ENCODE measurements at places on chromosomes 11 and 22.

DNA sequence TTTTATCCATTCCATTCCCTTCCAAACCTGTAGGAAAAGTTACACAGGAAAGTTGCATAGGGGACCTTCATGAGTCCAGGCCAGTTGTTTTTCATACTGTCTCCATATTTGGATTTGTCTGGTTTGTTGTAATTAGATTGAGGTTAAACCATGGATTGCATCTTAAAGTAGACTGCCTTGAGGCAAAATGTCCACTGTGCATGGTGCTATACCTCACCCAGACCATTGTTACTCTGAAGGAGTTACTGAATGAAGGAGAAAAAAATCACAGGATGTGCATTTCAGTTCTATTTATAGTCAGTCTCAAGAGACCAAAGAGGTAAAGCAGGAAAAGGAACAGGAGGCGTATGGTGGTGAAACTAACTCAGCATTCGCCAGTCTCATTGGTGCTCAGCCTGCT lies 29.6 kb upstream of the L3MBTL2 start:
- DNase-seq: no peak

GRCh38 chr11:38416141-38416540 lies 1818.1 kb upstream of the RAG2 start:
- no peak for DNase-seq

DNA sequence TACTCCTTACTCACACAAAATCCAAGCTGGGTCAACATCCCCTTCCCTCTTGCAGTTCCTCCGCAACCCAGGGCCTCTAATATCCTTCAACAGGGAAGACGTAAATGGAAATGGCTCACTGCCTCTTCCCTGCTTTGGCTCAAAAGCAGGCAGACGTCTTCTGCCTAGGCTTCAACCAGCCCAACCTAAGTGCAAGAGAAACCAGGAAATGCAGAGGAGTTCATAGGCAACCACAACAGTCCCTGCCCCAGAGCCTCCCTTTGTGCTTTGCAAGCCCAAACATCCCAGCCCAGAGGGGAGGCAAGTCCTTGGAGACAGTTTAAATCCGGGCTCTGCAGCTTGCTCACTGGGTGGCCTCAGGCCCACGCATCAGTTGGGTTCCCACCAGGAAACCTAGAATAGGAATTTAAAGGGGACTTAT lies 33.3 kb downstream of the CD6 start:
- no peak for DNase-seq

GRCh38 chr11:13939961-13940906 lies 22.3 kb upstream of the SPON1 start:
- DNase-seq: no peak

- no peak for DNase-seq
Measured at GRCh38 chr22:24324137-24324536, 53.5 kb downstream of the SPECC1L start.

DNA sequence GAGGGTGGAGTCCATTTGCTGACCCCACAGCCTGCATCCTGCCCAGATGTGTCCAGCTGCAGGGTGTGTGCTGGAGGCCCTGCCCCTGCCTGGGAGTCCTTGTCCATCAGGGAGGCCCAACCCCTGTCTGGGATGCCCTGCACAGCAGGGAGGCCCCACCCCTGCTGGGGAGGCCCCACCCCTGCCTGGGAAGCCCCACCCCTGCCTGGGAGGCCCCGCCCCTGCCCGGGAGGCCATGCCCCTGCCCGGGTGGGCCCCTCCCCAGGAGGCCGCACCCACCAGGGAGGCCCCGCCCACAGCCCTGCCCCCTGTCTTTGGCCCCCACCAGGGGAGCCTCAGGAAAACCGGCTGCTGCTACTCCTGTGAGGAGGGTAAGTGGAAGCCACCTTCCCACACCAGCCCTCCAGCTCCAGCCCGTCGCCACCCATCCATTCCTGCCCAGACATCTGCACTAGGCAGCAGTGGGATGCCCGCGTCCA lies 37.2 kb downstream of the MUC5B start:
- no peak for DNase-seq

GRCh38 chr11:45892856-45893255 lies 7.4 kb downstream of the MAPK8IP1 start:
- no peak for DNase-seq

GRCh38 chr22:39431216-39431801 lies 25.5 kb upstream of the MGAT3 start:
- DNase-seq: no peak

- no peak for DNase-seq
Measured at GRCh38 chr11:11960687-11961086, 47.7 kb downstream of the DKK3 start.

GRCh38 chr22:37276776-37277175 lies 5.5 kb upstream of the CYTH4 start:
- no peak for DNase-seq

DNA sequence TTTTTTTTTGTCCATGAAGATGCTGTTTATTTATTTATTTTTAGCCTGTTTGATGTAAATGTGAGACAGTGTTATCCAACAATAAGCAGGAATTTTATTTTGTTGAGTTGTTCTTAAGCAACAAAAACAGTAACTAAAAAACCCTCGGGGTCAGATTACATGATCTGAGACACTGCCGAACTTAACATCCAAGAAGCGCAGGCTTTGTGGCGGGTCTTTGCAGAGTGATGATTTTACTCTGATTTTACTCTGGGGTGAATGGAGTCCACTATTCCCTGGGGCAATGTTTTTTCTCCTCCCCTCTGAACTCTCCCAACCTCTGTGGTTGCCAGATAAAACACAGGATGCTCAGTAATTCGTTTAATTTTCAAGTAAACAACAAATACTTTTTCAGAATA lies 450.1 kb upstream of the B3GAT1 start:
- no peak for DNase-seq

GRCh38 chr11:130545449-130546072 lies 97.1 kb downstream of the ADAMTS15 start:
- DNase-seq: no peak

- no peak for DNase-seq
Measured at GRCh38 chr11:35235157-35235468, 96.1 kb downstream of the CD44 start.

- DNase-seq: no peak
Measured at GRCh38 chr11:116690611-116691010, 82.2 kb downstream of the BUD13 start.

DNA sequence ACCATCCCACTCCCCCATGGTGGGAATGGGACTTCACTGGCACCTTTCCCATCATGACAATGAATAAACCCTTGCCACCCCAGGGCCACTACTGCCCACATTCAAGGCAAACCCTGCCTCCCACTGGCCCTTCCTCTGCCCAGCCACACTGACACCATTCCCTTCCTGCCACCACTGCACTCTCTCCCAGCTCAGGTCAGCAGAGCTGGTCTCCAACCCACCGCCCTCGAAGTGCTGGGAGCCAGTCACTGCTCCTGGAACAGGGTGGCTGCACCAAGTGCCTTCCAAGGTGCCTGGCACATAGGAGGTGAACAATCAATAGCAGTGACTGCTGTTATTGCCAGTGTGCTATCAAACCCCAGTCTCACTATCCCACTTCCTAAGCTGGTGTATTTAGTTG lies 27.1 kb downstream of the PRDM10 start:
- DNase-seq: no peak

DNA sequence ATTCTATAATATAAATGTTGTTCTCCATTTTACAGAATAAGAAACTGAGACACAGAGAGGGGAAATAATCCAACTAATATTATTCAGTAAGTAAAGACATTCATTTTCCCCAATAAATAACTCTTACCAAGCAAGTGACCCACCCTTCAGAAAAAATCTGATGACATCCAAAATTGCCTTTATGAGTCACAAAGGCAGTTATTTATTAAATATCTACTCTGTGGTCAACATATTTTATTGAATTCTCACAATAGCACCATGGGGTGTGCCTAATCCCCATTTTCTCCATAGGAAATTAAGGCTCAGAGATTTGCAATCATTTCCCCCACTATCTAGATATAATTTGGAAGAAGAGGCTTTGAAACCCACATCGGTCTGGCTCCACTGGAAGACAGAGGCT lies 161.5 kb upstream of the ISX start:
- DNase-seq: no peak
